Activated CD4-positive, alpha-beta T cell treated with anti-CD3 and anti-CD28 coated beads for 36 hours (primary cell): ENCODE measurements at places on chromosomes 13 and 19. TPM values are rescaled to one million over a fixed set of nuclear protein-coding genes. Genes with fewer than 3 reads are reported as not detected.
A peak's percentile ranks its signal among the peaks of the same experiment; 100 is the strongest.

DNA sequence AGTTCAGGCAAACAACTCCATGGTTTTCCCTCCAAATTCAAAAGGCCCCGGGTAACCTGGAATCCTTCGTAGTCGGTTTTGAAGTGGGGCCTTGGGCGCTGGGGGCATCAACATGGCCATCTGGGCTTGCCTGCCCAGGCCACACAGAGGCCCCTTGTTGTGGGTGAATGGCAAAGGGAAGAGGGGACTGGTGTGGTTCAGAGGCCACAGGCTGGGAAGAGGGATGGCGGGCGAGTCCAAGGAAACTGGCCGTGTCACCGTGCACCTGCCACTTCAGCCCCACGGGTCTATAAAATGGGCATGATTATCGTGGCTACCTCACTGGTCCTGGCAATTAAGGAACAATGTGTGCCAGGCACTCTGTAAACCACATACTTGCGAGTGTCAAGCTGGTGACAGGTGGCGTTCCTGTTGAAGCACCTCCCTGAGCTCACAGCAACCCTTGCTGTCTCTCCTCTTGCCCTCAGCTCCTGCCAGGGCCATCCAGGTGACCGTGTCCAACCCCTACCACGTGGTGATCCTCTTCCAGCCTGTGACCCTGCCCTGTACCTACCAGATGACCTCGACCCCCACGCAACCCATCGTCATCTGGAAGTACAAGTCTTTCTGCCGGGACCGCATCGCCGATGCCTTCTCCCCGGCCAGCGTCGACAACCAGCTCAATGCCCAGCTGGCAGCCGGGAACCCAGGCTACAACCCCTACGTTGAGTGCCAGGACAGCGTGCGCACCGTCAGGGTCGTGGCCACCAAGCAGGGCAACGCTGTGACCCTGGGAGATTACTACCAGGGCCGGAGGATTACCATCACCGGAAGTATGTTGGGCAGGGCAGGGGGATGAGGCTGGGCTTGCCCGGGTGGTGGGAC, 1.3 kb downstream of the LSR start:
- H3K27ac ChIP-seq = no peak overlapping the region
- DNase-seq = peak; percentile 3
- peak overlapping the region; percentile 79 for H3K4me3 ChIP-seq

DNA sequence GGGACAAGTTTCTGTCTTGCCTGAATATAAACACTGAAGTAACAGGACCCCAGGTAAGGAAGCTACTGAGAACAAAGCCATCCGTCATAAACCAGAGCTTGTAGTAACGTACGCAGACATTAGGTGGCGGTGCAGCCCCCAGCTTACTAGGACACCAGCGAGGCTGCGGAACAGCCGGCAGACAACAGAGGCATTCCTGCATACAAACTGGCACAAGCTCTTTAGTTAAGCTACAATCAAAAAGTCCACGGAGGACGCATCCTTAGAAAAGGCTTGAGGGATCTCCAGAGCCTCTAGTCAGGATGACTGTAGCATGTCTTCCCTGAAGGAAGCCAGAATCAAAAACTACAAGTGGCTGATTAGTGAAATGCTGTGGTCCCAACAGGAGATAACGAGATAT, 26.2 kb downstream of the ZNF160 start:
- H3K36me3 ChIP-seq = peaks cover 99% of the 10 kb centered on the region
- no peak overlapping the region for H3K27ac ChIP-seq
- DNase-seq = peak; percentile 49
- H3K4me1 ChIP-seq = no peaks in the 10 kb centered on the region
- no peak overlapping the region for H3K4me3 ChIP-seq

The ZFP14 gene
- total RNA-seq = 1.8 TPM

- no peaks in the 10 kb centered on the region for H3K27me3 ChIP-seq
- H3K4me1 ChIP-seq = peaks cover 31% of the 10 kb centered on the region
- H3K4me3 ChIP-seq = peak overlapping the region; percentile 98
- peak; percentile 77 for DNase-seq
These were observed 713 bp downstream of the KRI1 start for GRCh38 chr19:10565028-10565566.

- no peak for DNase-seq
- H3K4me3 ChIP-seq = no peak overlapping the region
- no peaks in the 10 kb centered on the region for H3K4me1 ChIP-seq
- H3K27me3 ChIP-seq = no peaks in the 10 kb centered on the region
- no peak overlapping the region for H3K27ac ChIP-seq
These were observed 64.2 kb downstream of the DPY19L3 start for GRCh38 chr19:32469795-32470194.

The PEX11G gene
- total RNA-seq = 0.51 TPM

The CEACAM1 gene
- total RNA-seq = 3.6 TPM
